ENCODE measurements at places on chromosomes 6 and 20.

DNA sequence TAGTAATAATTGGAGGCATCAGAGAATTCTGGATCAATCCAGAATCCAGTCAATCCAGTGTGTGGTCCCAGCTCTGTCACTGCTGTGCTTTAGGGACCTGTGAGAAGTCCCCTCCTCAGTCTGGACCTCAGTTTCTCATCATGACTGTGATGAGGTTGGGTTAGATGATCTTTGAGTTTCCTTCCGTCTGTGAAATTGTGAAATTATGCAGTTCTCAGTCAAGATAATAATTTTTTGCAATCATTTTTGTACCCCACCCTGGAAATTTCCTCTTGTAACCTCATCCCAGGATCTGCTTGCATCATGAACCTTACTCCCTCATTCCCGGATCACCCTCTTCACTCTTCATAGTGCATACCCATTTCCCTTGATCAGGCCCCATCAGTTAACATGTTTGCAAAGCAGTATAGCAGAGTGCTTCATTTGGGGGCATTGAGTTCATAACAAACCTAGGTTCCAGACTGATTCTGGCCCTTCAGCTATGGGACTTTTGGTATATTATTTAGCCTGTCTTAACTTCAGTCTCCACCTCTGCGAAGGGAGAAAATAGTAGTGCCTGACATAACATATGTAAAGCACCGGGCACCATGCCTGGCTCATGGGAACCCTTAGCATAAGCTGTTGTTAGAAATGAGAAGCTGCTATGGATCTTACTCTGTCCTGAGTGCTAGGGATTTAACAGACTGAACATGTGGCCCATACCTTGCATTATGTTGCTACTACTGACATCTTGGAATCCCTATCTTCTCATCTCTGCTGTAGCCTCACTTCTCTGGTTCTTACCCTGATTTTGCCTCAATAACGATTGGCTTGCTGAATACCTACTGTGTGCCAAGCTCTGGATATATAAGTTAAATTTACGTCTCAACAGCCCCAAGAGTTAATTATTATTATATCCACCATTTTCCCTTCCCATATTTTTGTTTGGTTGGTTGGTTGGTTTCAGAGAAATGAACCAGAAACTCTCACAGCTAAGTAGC, 1.3 kb downstream of the ZNF76 start:
- DNase-seq = no peak

- no peak for DNase-seq
Observed at GRCh38 chr6:17013701-17014100, 88.1 kb upstream of the STMND1 start.

DNA sequence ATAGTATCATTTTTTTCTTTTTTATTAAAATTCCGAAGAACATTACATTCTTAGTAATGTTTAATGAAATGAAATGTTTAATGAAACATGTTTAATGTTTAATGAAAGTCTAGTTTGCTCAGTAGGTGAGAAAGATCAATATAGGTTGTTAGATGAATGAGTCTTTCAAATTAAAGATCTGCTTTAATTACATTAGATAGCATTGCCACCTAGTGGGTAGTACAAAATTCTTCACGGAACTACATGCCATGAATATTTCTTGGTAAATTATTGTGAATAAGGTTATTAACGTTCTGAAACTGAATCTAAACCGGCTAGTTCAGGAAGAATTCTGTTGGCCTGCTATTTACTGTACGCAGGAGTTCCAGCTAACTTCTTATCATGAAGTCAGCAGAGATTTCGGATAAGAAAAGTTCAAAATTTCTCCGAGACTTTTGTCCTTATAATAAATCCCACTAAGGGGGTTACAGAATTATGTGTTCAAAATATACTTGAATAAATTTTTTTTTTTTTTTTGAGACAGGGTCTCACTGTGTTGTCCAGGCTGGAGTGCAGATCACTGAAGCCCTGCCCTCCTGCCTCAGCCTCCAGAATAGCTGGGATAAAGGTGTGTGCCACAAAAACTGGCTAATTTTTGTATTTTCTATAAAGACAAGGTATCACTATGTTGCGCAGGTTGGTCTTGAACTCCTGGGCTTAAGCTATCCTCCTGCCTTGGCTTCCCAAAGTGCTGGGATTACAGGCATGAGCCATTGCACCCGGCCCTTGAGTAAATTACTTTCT, 7.9 kb upstream of the GMNN start:
- no peak for DNase-seq

DNA sequence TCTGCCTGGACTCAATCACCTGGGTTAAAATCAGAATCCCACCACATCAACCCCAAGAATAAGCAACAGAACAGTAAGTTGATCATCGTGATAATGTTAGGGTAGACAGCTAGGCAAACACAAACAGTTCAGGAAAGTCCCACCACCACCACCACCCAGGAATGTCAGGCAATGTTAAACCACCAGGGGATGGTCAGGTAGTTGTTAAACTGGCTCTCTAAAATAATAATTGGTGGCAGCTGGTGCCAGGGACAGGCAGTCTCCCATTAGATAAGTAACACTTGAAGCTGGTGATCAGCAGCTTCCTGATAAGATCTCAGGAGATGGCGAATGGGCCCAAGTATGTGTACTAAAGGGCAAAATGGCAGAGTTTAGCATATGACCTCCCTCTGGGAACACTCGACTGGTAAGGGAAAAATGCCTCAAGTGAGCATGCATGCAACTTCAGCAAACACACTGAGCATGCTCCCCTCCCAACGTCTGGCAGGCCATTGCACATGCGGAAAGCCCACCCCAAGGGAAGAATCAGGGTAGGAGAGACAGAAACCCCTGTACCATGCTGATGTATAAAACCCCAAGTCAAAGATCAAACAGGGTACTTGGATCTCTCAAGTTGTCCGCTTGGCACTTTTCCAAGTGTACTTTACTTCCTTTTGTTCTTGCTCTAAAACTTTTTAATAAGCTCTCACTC, 66.6 kb downstream of the IPCEF1 start:
- DNase-seq = no peak

DNA sequence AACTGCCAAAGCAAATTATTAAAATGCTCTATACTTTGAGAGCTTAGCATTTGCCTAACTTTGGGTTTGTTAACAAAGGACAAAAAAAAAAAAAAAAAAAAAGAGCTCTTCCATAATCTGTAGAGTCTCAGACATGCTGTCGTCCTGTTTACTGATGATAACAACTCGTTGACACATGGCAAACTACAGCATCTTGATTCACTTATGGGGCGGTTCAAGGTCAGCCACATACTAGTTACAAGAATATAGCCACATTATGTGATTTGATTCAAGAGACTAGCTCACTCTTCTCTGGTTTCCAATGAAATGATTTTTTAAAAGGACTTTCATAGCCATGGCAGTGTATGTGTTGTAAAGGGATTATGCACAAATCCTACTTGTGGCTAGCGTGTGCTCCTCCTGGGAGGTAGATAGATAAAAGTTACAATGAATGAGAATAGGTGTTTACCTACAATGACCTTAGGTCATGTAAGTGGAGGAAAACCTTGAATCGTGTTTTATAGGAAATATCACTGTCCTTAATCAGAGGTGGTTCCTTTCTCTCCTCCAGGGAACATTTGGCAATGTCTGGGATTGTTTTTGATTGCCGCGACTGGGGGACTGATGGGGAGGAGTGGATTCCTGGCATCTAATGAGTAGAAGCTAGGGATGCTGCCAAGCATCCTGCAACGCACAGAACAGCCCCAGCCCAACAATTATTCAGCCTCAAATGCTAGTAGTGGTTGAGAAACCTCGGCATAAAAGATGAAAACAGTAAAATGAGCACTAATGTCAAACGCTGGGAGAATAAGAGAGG, 969.2 kb upstream of the SLC35B3 start:
- DNase-seq = no peak

Measured in activated T-cell treated with anti-CD3 and anti-CD28 coated beads for 48 hours (primary cell).